Dermis blood vessel endothelial cell (primary cell): ENCODE measurements at places on chromosomes 6 and 20.

DNA sequence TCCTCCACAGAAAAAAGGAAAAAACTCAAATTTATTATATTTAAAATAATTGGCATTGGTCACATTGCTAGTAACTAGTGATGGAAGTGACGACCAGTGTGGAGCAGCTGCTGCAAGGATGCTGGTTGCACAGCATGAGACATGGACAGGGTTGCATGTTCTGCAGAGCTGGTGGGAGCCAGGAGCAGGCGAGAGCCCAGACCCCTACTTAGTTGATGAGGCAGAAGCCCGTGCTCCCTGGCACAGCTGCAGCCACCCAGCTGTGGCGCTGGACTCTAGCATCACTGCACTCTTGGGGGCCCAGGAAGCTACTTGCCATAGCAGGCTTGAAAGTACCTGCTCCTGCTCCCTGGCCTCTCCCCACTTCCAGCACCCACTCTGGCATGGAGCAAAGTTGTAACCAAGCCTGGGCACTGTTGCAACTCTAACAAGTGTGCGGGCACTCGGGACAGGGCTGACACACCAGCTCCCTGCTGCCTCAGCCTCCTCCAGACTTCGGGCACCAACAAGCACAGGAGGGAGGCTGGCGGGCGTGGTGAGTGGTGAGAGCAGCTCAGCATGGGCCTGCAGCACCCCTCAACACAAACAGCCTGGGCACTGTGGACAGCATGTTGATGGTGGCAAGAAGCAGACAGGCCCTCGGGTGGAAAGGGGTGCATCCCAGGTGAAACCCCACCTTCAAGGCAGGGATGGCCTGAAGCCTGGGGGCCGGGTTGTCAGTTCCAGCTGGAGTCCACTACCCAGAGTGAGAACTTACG is 69.6 kb downstream of the EYS start:
- no peak for DNase-seq

DNA sequence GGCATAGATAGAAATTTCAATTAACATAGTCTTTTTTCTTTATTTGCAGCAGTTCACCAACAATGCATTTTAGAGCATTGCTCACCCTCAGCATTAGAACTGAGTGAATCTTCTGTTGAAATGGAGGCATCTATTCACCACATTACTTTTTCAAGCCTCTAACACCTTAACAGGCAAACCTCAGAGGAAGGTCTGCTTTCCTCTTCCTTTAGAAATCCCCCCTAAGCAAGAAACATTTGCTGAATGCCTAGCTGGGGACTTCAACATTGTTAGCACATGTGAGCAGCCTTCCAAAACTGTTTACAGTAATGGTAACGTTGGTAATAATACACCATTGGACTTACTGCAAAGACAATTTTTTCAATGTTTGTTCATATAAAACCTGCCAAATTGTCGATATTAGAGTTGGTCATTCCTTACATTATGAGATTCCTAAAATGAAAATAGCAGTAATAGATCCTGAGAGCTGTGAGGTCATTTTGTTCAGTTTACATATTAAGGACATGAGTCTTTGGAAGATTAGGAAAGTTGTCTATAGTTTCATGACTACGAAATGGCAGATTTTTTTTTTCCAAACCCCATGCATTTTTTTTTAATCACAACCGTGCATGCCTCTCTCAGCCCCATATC is 20.6 kb upstream of the AKIRIN2 start:
- DNase-seq: no peak

GRCh38 chr20:35017099-35017835 is 61.6 kb downstream of the MYH7B start:
- DNase-seq: no peak

- peak; percentile 37 for DNase-seq
These were observed 52.1 kb downstream of the PTPN1 start for GRCh38 chr20:50562262-50562701.

DNA sequence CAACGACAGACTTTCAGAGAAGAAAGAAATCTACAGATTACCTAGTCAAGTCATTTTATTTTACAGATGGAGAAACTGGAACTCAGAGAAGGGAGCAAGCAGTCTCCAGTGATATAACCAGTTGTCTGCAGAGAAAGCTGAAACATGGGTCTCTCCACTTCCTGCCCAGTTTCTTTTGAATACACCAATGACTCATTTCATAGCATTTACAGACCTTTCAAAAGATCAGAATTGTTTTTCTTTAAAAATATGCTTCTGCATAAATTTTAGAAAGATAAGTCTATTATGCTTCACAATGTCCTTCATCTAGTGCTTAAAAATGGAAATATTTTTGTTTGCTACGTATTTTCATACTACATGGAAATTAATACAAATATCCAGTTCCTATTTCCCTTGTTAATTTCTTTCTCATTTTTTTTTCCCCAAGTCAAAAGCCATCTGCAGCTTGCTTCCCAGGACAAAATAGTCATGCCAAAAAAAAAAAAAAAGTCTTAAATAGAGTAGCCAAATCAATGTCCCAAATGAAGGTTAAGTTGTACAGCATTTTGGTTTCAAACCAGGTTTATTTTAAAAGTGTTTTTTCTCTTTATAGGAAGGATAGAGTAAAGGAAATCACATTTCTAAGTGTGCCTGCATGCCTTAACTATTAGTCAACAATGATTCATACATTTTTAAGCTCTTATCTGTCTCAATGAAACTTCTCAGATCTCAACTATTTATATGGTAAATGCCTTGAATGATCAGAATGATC is 36.9 kb downstream of the ARHGAP18 start:
- DNase-seq: peak; percentile 82

DNA sequence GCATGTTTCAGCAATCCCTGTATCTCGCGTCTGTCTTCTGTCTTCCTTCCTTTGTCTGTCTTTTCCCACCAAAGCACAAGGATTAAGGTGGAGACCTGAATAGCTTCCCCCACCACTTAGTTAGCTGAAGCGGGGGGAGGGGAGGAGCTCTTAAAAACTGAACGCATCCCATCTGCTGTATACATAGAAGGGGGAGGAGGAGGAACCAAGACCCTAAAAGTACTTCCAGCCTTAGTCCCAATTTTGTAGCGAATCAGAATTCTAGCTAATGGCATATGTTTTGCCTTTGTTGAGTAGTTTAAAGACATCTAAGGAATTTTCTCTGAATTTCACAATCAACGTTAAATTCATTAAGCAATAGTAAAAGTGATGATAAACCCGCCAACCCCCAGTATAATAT is 47.9 kb downstream of the GNAS start:
- no peak for DNase-seq

DNA sequence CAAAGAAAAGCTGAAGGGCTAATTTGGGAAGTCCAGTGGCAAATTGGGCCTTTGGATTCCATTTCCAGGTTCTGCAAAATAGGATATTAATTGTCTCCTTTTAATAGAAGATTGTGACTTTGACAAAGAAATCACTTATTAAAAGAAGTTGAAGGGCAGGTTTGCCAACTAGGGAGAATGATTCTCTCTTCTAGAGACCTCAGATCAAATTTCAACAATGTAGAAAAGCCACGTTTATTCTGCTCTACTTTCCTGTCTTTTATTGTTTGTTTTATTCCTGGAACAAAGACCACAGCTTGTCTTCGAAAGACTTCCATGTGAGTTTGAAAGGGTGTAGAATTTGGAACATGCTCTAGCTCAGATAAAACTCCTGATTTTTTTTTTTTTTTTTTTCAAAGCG is 65.5 kb upstream of the PRL start:
- DNase-seq: peak; percentile 7

GRCh38 chr6:154651656-154652055 is 81.6 kb upstream of the SCAF8 start:
- DNase-seq: no peak

- DNase-seq: no peak
These were observed 12.5 kb downstream of the JAG1 start for GRCh38 chr20:10661261-10661660.

GRCh38 chr6:106730718-106731117 is 101.3 kb downstream of the QRSL1 start:
- DNase-seq: no peak

- no peak for DNase-seq
These were observed 12.0 kb upstream of the ADGRF5 start for GRCh38 chr6:46933751-46934150.

GRCh38 chr6:19180348-19181072 is 656.7 kb upstream of the ID4 start:
- DNase-seq: no peak

DNA sequence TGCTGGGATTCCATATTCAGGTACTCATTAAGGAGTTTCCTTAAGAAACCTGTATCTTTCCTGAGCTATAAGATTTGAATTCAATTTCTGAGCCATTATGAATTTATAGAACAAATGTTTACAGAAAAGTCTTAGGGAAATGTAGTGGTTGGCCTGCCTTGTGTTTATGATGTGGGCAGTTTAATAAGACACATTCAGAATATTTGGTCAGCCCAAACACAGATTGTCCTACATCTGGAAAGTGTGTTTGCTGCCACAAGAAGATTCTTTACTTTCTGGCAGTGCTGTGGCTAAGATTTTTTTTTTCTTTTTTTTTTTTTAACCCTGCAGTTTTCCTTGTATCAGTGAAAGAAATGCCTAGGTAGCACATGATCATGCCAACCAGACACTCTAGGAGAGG is 15.2 kb downstream of the TBX18 start:
- DNase-seq: no peak

DNA sequence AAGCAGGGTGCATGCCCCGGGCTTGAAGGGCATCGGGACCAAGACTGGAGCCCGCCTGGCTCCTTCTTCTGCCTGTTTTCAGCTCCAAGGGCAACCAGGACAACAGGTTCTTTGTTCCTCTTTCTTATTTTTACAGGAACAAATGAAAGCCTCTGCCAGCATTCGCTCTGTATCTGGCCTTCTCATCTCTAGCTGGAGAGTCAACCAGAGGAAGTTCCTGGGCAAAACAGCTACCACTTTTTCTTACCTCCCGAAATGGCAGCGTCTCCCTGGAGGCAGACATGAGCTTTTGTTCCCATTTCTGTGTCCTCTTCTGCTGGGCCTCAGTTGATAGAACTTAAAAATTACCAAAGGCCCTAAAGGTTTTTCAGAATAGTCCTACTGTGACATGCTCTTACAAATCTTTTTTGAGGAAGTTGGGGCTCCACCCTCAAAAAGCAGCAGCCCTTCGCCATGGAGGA is 74.1 kb upstream of the NAA20 start:
- peak; percentile 40 for DNase-seq

DNA sequence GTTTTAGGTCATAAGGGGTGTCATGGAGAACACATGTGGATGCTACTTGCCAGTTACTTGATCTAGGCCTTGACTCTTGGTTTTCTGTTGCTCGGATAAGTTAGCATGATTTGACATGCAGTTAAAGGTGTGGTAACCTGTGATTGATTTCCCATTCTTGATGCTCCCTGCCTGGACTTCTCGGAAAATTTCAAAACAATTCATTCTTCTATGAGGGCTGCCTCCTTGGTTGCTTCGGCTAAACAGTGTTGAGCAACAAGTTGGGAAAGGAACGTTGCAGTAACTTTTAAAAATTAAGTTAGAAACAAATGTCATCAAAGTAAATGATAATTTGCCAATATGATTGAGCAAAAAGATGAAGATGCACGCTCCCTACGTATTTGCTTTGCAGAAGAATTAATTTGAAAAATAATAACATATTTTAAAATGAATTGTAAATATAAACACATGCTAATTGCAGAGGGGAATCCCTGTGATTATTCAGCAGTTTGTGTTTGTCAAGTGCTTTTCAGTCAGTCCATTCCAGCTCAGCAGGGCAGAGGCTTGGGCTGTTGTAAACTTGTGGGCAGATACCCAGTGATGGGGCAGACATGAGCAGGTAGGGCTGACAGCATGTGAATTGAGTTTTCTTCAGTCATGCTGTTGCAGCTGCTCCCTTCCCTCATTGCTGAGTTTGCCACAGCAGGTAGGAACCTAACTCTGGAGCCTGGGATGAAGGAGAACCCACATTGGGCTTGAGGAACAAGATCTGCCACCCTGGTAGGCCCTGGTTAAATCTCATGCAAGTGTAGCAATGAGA is 110.2 kb downstream of the ESR1 start:
- no peak for DNase-seq

DNA sequence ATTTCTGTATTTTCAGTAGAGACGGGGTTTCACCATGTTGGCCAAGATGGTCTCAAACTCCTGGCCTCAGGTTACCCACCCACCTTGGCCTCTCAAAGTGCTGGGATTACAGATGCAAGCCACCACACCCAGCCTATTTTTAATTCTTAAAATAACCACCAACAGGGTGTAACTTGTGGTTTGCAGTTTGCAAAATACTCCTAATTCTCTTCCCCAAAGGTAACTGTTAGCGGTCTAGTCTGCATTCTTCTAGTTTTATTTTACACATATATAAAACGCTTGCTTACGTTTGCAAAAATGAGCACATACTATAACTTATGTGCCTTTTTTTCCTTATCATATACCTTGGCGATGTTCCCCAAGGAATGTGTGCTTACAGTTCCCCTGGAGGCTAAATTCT is 25.6 kb upstream of the CHMP4B start:
- DNase-seq: no peak

DNA sequence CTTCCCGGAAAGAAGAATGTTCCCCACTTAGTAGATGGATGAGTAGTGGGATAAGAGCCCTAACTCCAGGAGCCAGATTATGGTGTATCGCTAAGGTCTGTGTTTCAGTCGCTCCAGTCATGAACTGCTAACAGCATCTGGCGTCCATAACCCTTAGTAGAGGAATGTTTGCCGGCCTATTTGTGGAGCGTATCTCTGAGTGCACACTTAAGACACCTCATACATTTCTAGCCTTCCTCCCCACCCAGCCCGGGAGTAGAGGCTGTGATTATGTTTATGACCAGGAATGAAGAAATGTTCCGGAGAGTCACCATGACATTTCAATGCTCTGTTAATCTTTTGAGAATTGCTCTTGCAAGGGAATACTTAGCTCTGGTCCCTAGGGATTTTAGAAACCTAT is 251.1 kb upstream of the SOX4 start:
- DNase-seq: no peak
